NCI-H2029 treated with DMSO at 0.1 percent for 48 hours (cell line): ENCODE measurements at places on chromosomes 1 and 21.

DNA sequence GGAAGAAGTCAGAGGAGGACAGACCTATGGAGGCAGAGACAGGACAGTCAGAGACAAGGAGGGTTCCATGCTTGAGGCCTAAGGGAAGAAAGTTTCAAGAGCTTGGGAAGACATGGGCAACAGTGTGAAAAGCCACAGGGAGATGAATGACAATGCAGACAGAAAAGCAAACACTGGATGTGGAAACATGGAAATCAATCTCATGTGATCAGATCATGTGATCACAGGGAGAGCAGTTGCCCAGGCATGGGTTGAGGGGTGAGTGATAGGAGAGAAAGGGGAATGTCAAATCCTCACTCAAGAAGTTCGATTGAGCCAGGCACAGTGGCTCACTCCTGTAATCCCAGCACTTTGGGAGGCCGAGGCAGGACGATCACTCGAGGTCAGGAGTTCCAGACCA lies 17.2 kb downstream of the PTAFR start:
- DNase-seq, result no peak

- DNase-seq, result no peak
Observed at GRCh38 chr1:79874289-79874688, 867.8 kb upstream of the ADGRL4 start.

GRCh38 chr1:16145662-16146278 lies 10.1 kb downstream of the EPHA2 start:
- DNase-seq, result no peak

- DNase-seq, result no peak
Observed at GRCh38 chr1:43947874-43948437, 1.2 kb downstream of the IPO13 start.

DNA sequence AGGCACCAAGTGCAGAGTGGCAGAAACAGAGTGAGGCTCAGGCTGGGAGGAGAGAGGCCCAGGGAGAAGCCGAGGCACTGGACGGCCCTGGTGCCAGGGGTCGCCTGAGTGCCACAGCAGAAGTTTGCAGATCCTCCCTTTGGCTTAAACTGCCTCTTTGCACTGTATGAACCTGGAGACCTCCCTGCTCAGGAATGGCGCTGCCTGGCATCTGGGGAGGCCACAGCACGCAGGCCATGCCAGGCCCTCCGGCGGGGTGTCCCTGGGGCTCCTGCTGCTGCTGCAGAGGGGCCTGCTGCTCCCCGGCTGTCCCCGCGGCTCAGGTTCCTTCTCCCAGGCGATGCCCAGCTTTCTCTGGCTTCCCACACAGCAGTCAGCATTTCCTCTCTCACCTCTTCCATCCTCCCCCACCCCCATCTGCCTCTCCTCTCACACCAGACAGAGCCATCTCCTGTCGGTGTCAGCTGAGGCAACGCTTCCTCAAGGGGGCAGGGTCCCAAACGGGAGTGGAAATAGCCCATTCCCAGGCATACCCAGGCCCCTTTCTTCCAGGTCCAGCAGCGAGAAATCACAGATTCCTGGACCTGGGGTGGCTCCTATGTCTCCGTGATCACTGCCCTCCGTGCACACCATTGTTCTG lies 35.2 kb downstream of the SYT6 start:
- no peak for DNase-seq

DNA sequence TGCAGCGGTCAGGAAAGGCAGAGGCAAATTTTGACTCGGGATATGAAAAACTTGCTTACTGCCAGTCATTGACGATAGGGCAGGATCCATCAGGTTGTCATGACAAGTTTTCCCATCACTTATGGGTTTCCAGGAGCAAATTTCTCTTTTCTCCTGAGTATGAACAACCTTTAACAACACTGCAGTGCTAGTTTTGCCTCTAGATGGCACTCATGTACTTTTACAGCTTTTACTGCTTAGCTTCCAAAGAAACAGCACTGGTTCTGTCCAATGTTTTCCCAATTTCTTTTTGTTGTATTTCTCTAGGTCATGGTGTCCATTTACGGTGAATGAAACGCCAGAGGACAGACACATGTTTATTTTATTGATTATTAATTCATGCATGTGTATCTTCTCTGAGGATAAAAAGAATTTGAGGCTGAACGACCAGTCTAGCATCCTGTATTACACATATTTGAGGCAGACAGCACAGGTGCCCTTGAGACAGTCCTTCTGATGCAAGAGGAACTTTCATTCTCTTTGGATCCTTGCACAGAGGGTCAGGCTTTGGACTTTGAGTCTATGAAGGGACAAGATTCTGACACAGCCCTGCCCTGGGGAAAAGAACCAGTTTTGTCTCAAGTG lies 112.3 kb upstream of the TRABD2B start:
- peak; percentile 91 for DNase-seq

- no peak for DNase-seq
Observed at GRCh38 chr1:89566761-89567174, 42.1 kb downstream of the LRRC8B start.

GRCh38 chr1:182823220-182823619 lies 15.9 kb upstream of the DHX9 start:
- no peak for DNase-seq
